ENCODE measurements at places on chromosomes 2 and 18.

DNA sequence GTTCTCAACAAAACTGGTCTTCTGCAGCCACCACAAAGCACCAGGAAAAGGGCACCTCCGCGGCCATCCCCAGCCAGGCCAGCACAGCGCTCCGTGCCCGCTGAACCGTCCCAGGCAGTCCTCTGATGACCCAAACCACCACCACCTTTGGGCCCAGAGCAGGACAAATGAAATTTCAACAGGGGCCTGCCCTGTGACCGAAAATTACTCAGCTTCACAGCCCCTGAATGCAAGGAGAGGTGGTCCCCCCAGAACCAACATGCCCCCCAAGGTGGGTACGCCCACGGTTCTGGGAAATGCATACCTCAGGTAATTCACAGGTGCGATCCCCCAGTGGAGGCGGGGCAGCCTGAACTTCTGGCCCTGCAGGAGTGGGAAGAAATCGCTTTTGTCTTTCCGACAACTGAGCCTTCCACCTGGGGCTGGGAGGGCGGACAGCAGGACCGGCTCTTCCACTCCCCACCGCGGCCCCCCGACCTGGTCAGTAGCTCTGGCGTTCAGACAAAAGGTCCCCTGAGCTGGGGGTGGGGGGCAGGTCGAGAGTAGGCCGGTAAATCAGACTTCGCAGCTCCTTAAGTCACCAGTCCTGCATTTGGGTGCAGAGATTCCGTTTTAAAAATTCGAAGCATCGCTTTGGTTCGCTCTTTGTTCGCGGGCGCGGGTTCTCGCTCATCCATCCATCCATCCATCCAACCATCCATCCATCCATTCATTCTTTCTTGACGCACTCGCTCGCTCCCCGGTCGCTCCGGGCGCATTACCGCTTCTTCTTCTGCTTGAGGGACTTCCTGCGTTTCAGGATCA lies 1.4 kb downstream of the ARL4C start:
- DNase-seq = no peak

DNA sequence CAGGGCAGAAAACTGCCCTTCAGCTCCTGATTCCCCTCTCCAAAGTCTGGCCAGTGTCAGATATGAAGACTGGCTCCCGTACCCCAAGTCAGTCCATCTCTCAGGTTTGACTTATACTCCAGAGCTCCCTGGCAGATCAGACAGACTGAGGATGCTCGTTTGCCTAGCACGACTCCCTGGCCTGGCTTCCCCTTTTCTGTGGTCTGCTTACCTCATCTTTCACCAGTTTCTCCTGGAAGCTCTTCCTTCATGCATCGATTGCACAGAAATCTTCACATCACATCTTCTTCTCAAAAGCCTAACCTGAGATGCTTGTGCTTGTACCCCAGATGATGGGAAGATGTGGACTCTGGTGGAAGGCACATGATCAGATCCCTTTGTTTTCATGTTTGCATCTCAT lies 387.9 kb upstream of the POU3F3 start:
- DNase-seq = no peak

- no peak for DNase-seq
These were observed 241.2 kb upstream of the HS6ST1 start for GRCh38 chr2:128559533-128560515.

- DNase-seq = no peak
These were observed 529 bp downstream of the SEMA4C start for GRCh38 chr2:96869281-96869821.

- DNase-seq = no peak
These were observed 200.9 kb upstream of the MEIS1 start for GRCh38 chr2:66233981-66234380.

DNA sequence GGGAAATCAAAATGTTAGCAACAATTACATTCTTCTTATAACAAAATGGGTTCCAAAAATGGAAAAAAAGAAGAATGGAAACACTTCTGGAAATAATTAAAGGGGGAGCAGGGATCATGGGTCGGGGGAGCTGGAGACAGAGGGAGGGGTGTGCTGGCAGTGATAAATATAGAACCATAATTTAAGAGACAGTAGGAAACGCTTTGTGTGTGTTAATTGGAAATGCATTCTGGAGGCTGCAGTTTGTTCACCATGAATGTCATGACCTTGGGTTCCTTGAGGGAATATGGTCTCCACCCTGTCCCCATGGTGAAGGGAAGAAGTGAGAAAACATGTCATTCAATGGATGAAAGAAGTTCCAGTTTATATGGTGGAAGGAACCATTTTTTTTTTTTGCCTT lies 540.7 kb downstream of the TNS1 start:
- DNase-seq = no peak

GRCh38 chr2:12314127-12314760 lies 402.5 kb upstream of the TRIB2 start:
- no peak for DNase-seq

- no peak for DNase-seq
These were observed 134.8 kb downstream of the SH3BP4 start for GRCh38 chr2:235086481-235087184.

DNA sequence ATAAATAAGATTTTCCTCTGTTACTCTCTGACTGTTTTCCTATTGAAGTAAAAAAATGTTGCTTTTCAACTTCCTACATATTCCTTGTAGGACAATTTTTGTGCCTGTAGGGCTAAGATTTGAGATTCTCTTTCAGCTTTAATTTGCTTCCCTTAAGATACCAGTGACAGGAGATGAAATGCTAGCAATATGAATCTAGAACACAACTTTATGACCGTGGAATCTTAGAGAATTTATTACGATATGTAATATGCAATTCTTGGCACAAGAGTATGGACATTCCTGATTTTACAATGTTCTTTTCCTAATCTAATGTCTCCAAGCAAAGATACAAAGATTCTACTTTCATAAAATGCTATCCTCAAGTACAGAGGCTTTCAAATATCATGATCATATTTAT lies 180.9 kb downstream of the KCNE4 start:
- no peak for DNase-seq
